ENCODE measurements at places on chromosomes 1 and 21.
A peak's percentile ranks its signal among the peaks of the same experiment; 100 is the strongest.

DNA sequence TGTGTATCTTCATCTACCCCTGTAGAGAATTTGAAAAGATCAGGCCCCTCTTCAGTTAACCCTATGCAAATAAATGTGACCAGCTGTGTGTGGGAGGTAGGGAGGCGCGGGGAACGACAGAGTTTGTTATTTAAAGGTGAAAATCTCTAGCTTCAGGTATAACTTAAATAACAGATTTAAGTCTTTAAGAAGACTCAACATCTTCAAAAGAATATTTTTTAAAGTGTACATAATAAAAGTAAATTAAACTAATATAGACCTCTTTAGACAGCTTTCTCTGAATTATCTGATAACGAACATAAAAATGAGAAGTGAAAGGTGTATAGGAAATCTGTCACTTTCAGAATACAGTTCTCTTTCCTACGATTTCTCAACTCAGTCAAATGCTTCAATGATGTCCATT is 16.0 kb downstream of the ANGPTL3 start:
- DNase-seq = no peak

DNA sequence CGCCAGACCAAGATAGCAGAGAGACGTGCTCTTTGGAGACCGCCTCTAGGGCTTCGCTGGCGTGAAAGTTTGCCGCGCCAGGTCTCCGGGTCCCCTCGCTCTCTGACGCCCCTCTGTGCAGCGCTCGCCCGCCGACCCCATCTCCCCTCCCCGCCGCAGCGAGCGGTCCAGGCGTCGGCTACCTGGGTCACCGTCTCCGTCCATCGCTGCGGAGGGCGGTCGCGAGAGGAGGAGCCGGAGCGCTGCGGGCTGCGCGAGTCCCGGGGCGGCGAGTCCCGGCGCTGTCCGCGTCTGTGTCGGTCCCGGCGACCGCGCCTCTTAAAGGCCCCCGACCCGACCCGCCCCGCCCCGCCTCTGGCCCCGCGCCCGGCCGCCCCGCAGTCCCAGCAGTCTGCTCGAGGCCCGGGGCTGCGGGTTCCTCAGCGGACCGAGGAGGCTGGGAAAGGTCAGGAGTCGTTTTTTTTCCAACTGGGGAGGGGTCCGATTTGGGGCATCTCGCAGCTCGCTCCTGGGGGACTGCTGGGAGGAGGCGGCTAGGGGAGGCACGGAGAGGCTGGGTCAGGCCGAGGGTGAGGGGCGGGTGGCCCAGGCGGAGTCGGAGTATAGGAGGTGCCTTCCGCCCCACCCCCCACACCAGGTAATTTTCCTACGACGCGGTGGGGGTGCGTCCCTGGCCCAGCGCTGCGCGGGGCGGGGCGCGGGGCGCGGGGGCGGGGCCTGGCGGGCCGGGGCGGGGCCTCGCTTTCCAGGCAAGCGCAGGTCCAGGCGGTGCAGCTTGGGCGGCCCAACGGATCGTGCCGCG is at the start of the genes FBXO2 and FBXO44:
Gene FBXO2 (minus strand): TSS at position 293 of the 802 bp plus-strand sequence. CDS start 89 bp downstream, at position 204.
Gene FBXO44 (plus strand): TSS at position 741 of the 802 bp plus-strand sequence. CDS start 959 bp downstream, outside the sequence.
- DNase-seq = no peak

- DNase-seq = no peak
These were observed 23.5 kb downstream of the RNF223 start for GRCh38 chr1:1050577-1051052.

DNA sequence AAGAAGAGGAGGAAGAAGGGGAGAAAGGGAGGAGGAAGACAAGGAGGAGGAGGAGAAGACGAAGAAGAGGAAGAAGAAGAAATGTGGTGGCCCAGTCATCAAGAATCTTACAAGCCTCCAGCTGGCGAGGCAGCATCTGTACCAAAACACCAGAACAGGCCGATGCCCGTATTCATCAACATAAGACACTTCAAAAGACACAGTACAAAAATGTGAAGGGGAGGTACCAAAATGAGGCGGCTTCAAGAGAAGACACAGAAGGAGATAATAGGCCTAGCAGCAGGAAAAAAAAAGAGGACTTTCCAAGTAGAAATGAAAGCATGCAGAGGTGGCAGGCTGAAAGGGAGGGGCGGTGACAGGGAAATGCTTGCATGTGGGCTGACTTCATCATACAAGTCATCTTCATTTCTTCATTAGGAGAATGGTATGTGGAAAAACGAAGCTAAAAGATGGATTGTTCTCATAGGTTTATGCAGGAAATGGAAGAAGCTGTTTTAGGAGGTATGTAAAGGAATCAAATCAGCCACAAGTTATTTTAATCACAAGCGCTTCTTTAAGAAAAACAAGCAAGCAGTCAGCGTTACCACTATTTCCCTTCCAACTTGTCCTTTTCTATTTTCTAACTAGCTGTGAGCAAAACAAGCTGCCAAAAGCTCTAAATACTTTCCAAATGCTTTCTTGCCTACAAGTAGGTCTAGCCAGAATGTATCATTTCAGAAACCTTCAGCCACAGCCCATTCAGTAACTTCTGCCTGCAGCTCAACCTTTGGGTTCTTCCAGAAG is 192.3 kb downstream of the SLC45A1 start:
- no peak for DNase-seq

- DNase-seq = no peak
These were observed 41.6 kb downstream of the NUAK2 start for GRCh38 chr1:205279986-205280385.

- DNase-seq = no peak
These were observed 6.6 kb downstream of the RSBN1 start for GRCh38 chr1:113805639-113806038.

DNA sequence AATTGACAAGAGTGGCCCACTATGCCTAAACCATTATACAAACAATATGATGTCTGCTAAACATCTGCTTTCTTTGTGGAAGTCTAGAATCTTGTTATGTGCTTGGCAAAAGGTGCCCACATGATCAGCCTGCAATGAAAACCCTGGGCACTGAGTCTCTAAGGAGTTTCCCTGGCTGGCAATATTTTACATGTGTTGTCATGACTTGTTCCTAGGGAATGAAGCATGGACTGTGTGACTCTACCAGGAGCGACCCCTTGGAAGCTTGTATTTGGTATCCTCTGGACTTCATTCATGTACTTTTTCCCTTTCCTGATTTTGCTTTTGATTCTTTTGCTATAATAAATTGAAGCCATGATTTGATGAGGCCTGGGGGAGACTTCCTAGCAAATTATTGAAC is 324.9 kb downstream of the HHIPL2 start:
- no peak for DNase-seq

DNA sequence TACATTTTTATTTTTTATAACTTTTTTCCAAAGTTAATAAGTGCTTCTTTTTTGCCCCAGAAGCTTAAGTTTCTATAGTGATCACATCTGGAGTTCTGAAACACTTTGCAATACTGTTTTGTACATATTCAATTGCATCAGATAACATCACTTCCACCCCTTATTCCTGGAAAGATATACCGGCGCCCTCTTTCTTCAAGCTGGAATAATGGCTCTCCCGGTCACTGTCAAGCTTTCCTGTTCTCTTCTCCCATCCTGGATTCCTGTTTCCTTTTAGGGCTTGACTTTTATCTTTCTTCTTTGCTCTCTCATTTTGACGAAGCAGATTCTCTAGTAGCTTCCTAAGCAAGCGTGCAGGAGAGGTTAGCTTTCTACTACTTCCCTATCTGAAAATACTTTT is 1866.8 kb downstream of the MRPL39 start:
- DNase-seq = no peak

GRCh38 chr1:109198745-109199144 is 15.0 kb upstream of the SARS1 start:
- DNase-seq = no peak

- DNase-seq = no peak
These were observed 1267.9 kb downstream of the MRPL39 start for GRCh38 chr21:24339406-24339805.

GRCh38 chr1:41883507-41883906 is 35.2 kb downstream of the HIVEP3 start:
- DNase-seq = no peak

- DNase-seq = no peak
These were observed 32.2 kb downstream of the KLHDC7A start for GRCh38 chr1:18512883-18513282.

DNA sequence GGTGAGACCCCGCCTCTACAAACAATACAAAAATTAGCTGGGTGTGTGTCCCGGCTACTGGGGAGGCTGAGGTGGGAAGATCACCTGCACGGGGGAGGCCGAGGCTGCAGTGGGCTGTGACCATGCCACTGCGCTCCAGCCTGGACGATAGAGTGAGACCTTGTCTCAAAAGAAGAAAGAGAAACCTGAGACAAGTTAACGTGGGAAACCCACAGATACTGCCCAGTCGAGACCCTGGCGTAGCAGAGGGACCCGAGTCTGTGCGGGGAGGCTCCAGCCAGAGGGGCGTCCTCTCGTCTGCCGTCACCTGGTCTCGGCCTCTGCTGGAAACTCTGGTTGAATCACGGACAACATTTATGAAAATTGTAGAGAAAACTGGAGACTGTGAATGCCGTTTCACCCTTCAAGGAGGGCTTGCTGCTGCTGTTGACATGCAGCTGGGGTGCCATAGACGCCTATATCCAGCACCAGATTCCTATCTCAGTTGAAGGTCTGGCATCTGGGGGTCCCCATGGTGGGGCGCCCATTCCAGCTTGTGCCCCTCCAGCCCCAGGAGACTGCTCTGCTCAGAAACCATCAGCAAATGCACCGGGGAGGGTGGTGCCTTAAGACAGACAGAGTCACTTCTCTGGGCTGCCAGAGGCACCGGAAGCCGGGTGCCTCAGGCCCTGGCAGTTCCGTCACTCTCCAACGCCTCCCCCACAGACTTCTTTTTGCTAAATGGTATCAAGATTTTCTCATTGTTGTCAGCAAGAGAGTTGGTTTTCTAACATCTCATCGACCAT is 13.6 kb upstream of the CDK11B start:
- no peak for DNase-seq

DNA sequence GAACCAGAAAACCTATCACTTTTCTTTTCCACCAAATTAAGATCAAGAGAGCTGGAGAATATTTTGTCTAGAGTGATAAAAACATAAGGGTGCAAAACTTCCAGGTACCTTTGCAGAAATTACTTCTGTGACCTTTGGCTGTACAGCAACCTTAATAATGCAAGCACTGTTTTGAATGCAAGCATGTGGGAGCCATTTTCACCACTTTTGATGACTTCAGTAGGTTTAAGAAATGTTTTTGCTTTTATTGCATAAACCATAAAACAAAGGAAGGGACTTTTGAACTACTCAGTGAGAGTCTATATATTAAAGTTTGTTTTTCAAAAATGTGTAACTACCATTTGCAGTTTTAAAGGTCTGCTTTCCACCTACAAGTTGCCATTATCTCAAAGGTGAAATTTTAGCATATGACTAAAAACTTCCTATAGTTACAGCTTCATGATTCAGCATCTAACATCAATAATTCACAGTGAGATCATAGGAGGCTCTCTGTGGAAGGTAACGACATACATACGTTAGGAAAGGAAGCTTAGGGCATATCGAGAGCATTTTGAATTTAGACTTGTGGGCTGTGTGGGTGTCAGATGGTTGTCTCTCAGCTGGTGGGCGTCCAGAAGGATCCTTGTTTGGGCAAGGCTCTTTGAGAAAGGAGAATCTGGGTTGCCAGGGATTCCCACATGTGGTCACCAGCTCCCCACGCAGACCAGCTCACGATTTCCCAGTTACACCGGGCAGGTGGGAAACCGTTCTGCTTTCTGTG is 1.1 kb upstream of the GADD45A start:
- DNase-seq = no peak

DNA sequence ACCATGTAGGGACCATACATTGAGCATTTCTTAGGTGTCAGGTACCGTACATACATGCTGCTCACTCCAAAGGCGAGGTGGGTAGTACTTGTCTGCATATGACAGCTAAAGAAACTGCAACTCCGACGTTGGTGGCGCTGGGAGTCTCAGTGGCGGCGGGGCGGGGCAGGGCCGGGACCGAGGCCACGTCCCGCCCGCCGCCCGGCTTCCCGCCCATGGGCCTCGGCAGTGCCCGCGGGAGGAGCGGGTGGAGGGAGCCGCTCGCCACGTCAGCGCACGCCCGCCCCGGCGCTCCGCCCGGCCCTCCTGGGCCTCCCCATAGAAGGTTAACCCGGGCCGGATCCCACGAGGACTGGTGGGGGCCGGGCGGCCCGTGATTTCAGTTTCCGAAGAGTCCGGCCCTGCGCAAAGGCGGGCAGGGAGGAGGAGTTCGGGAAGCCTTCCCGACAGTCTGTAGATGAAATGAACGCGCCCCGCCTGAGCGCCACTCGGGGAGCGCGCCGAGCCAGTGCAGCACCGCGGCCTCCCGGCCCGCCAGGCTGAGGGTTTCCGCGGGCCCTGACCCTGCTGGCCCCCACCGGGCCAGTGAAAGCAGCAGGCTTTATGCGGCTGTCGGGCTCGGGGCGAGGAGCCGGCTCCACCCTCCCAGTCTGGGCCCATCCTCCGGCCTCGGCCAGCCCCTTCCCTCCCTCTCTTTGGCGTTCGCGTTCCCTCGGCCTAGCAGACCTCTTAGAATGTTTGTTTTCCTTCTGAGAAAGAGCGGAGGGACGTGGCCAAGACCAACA is 119.9 kb upstream of the JUN start:
- peak; percentile 51 for DNase-seq

DNA sequence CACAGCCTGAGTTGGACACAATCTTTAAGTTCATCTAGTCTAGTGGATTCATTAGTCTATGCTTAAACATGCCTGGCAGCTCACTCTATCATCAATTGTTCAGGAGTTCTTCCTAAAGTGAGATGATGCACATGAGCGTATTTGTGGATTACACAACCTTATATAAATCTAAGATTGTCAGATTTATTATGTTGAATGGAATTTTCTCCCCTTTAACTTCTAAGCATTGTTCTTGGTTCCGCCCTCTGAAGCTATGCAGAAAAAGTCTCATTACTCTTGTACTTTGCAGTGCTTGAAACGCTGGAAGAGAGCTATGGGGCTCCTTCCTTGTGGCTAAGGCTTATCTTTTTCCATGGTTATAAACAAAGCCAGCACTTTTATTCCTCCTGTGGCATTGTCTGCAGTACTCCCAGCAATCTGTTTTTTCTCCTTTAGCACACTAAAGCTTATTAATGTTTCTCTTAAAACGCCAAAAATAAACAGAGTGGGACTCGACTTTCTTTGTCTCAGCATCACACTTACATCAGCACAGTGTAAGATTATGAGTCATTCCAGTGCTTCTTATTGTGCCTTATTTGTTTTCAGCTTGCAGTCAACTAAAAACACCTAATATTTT is 316.8 kb upstream of the CAMK1G start:
- DNase-seq = no peak

- no peak for DNase-seq
These were observed 16.8 kb upstream of the FOXE3 start for GRCh38 chr1:47399138-47399845.

DNA sequence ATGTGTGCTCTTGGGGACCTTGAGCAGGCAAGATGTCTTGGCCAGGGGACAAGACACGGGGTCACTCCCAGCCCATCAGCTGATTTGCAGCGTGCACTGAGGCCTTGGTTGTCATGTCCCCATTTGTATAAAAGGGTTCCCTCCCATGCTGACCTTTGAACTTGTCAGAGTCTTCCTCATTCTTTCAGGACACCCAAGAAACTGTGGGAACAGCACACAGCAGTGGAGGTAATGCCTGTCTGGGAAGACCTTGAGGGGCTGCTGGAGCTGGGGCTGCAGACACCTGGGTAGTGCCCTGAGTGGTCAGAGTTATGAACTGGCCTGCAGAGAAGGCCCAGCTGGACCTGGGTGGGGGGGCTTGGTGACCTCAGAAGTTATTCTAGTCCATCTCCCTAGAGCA is 46.4 kb downstream of the FAAH start:
- no peak for DNase-seq

All from effector memory CD8-positive, alpha-beta T cell (primary cell).